ENCODE measurements at places on chromosomes 16 and 17. TPM values are rescaled to one million over a fixed set of nuclear protein-coding genes. Genes with fewer than 3 reads are reported as not detected.

Gene SBK1
- total RNA-seq = 13.5 TPM

GRCh38 chr16:1678500-1679098, 520 bp downstream of the JPT2 start:
- peak; percentile 42 for DNase-seq
- H3K36me3 ChIP-seq = peaks cover 28% of the 10 kb centered on the region
- peaks cover 25% of the 10 kb centered on the region for H3K4me1 ChIP-seq
- H3K27me3 ChIP-seq = no peaks in the 10 kb centered on the region
- no peak overlapping the region for H3K27ac ChIP-seq

- no peak overlapping the region for H3K27ac ChIP-seq
- no peaks in the 10 kb centered on the region for H3K27me3 ChIP-seq
- no peak overlapping the region for H3K4me3 ChIP-seq
- DNase-seq = no peak
- H3K36me3 ChIP-seq = no peaks in the 10 kb centered on the region
Observed at GRCh38 chr17:16484445-16485175, 7.4 kb downstream of the LRRC75A start.

GRCh38 chr17:1607971-1608320, 20.7 kb downstream of the SLC43A2 start:
- no peak for DNase-seq
- no peak overlapping the region for H3K27ac ChIP-seq
- H3K27me3 ChIP-seq = peaks cover 4% of the 10 kb centered on the region
- H3K4me3 ChIP-seq = no peak overlapping the region
- peaks cover 9% of the 10 kb centered on the region for H3K4me1 ChIP-seq

- H3K36me3 ChIP-seq = peaks cover 66% of the 10 kb centered on the region
- no peaks in the 10 kb centered on the region for H3K27me3 ChIP-seq
- H3K4me1 ChIP-seq = peaks cover 22% of the 10 kb centered on the region
- DNase-seq = no peak
Observed at GRCh38 chr16:372302-372983, 2.1 kb upstream of the MRPL28 start.

GRCh38 chr16:81321039-81321438, 6.3 kb downstream of the GAN start:
- no peaks in the 10 kb centered on the region for H3K36me3 ChIP-seq
- H3K27me3 ChIP-seq = no peaks in the 10 kb centered on the region
- H3K27ac ChIP-seq = no peak overlapping the region
- H3K4me3 ChIP-seq = no peak overlapping the region
- no peak for DNase-seq
- H3K4me1 ChIP-seq = peaks cover 4% of the 10 kb centered on the region

Measured in CD4-positive, alpha-beta T cell (primary cell).